ENCODE measurements at places on chromosomes 4 and X.

GRCh38 chrX:9786798-9787635 is 788 bp downstream of the SHROOM2 start:
- no peak for DNase-seq

DNA sequence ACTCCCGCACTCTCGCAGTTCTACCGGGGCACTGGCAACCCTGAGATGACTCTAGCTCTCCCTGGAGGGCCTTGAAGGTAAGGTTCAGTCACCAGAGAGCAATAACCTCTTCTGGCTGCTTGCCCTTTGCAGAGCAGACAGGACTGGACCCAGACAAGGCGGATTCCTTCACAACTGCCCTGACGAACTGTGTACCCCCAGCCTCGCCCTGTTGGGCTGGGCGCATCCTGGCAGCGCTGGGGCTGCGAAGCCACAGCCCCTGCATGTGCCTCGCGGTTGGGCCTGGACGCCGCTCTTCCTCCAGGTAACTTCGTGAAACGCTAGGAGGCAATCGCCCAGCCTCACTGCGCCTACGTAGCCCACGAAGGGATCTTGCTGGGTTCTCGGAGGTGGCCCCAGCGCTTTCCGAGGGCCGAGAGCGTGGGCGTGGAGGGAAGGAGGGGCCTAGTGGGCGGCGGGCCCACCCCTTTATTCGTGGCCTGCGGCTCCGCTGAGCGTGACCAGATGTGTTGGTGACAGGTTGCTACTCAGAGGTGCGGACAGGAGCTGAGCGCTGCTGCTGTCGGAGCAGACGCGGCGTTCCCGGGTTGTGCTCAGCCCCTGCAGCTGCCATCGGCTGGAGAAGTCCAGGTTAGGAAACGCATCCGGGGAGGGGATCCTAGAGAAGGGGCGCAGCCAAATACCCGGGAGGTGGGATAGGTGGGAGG is 1.9 kb upstream of the MAMLD1 start:
- no peak for DNase-seq

DNA sequence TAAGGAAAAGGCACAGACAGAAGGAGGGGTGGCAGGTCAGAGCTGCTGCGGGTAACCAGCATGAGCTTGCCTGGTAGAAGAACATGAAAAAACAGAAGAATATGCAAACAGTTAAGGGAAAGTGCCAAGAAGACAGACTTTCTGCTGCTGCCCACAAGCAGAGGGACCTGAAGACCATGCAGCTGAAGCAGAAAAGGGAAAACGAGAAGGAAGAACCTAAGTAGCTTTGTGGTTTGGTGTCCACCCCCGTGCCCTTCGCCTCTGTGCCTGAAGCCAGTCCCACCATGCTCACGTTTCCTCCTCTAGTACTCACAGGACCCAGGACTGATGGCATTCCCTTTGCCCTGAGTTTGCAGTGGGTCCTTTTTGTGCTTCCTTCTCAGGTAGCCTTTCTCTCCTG is 62.8 kb downstream of the UBA6 start:
- no peak for DNase-seq

DNA sequence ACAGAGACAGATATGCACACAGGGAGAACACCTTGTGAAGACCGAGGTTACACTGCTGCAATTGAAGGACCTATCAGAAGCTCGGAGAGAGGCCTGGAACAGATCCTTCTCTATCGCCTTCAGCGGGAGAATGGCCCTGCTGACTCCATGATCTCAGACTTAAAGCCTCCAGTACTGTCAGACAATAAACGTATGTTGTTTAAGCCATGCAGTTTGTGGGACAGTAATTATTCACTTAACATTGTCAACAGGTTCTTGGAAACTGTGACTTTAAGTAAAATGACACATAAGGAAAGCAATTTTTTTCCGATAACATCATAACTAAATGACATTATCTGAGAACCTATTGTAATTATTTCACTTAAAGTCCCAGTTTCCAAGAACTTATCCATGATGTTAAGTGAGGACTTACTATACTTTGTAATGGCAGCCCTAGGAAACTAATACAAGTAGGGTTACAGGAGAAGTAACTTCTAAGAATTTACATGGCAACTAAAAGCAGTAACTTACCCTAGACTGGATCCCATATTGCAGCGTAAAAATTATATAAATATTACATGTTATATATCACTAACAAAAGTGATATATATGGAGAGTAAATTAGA is 180.8 kb upstream of the MAB21L2 start:
- no peak for DNase-seq

GRCh38 chr4:137106287-137106686 is 426.0 kb downstream of the PCDH18 start:
- no peak for DNase-seq

GRCh38 chr4:118180776-118181175 is 146.5 kb downstream of the NDST3 start:
- no peak for DNase-seq

DNA sequence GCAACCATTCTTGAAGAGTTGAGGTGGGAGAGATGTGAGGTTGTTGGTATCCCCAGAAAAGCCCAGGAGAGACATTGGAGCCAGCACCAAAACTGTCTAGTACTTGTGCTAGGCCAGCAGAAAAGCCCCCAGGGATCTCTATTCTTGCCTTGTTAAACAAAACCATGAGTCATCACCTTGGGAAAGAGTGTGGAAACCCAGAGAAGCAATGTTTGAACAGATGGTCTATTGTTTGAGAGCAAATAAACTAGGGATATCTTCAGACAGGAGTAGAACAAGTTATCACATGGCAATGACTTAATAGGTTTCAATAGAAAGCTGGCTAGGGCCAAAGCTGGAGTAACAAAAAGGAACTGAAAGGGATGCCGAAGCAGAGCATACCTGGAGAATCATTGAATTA is 195.7 kb upstream of the CASK start:
- no peak for DNase-seq

GRCh38 chrX:45766981-45767501 is 566.4 kb upstream of the DIPK2B start:
- DNase-seq = no peak

- DNase-seq = no peak
These were observed 254.2 kb downstream of the DHX15 start for GRCh38 chr4:24330172-24330571.

DNA sequence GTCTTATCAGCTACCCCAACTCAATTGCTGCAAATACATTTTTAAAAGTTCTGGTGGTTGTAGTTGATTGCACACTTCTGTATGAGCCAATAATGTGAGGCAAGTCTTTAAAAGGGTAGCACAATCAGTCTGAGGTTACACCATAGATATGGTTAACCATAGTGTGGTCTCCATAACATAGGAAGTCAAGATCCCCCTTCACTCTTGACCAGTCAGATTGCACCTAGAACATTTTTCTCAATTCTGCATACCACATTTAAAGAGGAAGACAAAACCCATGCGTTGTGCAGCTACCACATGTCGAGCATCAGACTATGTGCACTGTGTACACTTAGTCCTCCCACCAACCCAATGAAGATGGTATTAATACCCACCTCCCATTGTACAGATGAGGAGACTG is 26.5 kb upstream of the CYBB start:
- DNase-seq = no peak

DNA sequence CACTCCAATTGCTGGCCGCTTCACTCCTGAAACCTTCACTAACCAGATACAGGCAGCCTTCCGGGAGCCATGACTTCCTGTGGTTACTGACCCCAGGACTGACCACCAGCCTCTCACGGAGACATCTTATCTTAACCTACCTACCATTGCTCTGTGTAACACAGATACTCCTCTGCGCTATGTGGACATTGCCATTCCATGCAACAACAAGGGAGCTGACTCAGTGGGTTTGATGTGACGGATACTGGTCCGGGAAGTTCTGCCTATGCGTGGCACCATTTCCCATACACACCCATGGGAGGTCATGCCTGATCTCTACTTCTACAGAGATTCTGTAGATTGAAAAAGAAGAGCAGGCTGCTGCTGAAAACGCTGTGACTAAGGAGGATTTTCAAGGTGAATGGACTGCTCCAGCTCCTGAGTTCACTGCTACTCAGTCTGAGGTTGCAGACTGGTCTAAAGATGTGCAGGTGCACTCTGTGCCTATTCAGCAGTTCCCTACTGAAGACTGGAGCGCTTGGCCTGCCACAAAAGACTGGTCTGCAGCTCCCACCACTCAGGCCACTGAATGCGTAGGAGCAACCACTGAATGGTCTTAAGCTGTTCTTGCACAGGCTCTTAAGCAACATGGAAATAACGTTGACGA is 35.8 kb upstream of the PRDM8 start:
- DNase-seq = no peak

DNA sequence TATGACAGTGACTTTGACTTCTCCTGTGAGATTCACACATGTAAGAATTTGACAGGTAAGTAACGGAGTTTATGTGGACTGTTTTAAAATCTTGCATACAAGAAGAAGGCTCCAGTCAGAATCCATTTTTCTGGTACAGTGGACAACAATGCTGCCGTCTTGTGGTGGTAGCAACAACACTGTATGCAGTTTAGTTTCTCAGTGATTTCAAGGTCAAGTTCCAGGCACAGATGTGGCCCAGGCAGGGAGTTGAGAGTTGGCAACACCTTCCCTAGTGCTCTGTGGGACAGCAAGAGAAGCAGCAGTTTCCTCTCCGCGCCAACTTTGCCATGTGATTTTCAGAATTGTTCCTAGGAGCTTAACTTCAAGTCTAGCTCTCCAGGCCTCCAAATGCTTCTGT is 56.0 kb upstream of the STPG2 start:
- DNase-seq = no peak

DNA sequence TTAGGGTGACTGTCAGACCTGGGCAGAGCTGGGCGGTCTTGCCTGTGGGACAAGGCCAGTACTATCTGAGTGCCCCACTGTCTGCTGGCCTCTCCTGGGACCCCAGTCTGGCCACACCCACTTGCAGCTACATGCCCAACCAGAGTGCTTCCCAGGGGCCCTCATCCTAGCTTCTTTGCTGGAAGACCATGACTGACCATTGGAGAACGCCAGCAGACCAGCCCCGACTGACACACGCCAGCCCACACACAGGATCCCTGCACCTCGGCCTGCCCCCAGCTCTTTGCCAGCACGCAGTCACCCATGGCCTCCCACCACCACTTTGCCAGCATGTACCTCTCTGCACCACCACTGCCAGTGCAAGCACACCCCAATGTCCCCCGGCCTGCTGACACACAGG is 585.7 kb downstream of the ZNF674 start:
- DNase-seq = no peak

GRCh38 chr4:140243278-140243753 is 89.3 kb upstream of the MAML3 start:
- DNase-seq = no peak

DNA sequence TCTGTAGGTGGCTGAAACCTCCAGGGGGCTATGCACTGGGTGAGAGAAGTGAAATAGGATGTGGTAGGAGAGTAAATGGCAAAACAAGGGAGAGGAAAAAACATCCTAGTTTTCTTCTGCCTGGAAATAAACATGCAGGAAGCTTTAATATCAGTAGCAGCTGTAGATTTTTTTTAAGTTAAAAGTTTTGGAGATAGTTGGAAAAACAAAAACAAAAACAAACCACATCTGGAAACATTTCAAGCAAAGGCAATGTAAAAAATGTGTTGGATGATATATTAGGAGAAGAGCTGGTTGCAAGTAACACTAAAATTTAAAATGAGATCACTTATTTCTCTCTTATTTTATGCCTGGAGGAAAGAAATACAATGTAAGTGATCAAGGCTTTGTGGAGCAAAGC is 388.0 kb downstream of the SPRY1 start:
- no peak for DNase-seq

GRCh38 chr4:30714408-30715031 is 5.6 kb upstream of the PCDH7 start:
- DNase-seq = peak; percentile 15

- peak; percentile 91 for DNase-seq
These were observed at the start of gene KANTR for GRCh38 chrX:53093748-53094581. TSS of gene KANTR (plus strand) at chrX:53094142. CDS start at chrX:53124273, 30,131 bp downstream.

DNA sequence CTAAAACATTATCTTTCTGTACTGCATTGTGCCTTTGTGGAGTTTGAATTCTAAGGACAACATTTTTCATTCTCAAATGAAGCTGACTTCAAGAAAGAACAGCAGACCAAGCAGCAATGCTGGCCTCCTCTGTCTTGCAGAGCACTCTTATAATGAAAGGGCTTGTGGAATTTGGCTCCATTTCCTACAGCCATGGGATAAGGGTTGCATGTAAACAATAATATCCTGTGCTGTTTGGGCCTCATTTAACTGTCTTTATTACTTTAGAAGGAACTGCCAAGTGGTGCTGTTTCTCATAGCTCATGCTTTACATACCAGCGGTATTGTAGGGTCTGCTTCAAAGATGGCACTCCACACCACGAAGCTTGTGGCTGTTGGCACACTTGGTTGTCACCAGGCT is 111.4 kb upstream of the EOLA2 start:
- no peak for DNase-seq

- DNase-seq = no peak
These were observed 187.7 kb upstream of the LNX1 start for GRCh38 chr4:53779025-53779424.

DNA sequence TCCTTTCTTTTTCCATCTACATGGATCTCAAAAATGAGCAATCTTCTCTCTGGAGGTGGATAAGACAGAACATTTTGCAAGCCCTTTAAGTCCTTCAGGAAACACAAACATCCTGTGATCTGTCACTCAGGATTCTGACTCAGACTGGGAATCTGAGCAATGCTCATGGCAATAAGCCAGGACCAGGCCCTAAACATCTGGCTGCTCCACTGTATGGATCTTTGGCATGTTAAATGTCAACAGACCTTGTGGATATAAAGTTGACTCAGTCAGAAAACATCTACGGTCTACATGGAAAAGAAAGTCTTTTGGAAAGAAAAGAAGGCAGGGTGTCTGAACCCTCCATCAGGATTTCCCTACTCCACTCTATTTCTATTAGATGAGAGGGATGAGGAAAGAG is 17.8 kb upstream of the CHIC2 start:
- DNase-seq = peak; percentile 93

- peak; percentile 48 for DNase-seq
These were observed 545 bp downstream of the ABCE1 start for GRCh38 chr4:145098675-145099037.

GRCh38 chrX:121179972-121180371 is 132.6 kb downstream of the GLUD2 start:
- no peak for DNase-seq

GRCh38 chrX:119398587-119398973 is 556 bp upstream of the SLC25A43 start:
- no peak for DNase-seq

DNA sequence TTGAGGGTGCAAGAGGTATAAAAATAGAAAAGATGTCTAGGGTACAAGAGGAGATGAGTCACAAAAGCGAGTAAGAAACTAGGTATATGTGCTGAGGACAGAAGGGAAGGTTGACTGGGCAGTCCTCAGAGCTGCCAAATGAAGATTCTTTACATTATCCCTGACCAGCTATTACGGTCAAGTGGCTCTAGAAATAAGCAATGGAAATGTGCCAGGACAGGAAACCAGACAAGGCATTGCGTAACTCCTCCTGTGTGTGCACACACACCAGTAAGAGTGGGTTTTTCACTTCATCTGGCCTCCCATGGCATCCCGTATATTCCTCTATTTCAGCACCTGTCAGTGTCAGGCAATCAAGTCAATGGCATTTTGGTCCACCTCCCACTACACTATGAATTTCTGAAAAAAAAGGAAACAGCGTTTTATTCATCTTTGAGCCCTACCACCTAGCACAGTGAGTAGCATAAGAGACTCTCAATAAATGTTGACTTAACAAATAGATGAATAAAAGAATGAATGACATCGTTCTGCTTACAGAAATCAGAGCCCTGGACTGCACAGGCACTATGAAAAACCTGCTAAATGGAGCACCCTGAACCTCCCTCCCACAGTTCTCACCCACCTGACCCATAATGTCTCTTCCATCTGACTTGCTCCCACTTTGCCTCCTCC is 62.6 kb upstream of the KLF3 start:
- peak; percentile 21 for DNase-seq

- no peak for DNase-seq
These were observed 43.2 kb downstream of the RGS12 start for GRCh38 chr4:3335982-3336381.

- no peak for DNase-seq
These were observed 21.0 kb upstream of the THOC2 start for GRCh38 chrX:123753656-123754350.
